Spinal cord (tissue), 10 donors: ENCODE measurements at places on chromosomes 4 and X.

DNA sequence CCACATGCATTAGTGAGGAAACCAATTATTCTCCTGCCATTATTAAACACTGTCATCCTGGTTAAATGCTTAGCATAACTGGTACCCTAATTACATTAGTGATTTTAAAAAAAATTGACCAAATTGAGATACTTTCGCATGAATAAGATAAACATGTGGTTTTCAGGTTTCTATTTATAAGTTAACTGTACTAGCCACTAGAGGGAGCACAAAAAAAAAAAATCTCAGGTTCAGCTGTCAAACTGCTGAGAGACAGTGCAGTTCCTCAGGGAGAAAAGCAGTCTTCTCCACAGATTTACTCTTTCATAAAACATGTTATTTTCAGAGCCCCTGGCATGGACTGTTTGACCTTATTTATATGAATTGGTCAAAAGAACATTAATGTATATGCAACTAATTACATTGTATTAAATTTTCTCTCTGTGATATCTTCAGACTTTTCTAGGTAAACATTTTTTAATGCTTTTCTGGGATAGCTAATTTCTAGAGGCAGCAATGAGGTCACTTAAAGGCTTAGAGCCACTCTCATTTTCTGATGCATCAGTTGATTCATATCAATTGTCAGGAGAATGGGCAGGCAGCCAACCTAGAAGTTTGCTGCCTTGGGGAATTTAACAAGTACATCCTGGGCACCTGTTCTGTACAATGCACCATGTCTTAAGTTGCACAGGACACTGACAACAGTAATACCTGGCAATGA is 167.5 kb downstream of the CDS1 start:
- peak; percentile 76 for DNase-seq

DNA sequence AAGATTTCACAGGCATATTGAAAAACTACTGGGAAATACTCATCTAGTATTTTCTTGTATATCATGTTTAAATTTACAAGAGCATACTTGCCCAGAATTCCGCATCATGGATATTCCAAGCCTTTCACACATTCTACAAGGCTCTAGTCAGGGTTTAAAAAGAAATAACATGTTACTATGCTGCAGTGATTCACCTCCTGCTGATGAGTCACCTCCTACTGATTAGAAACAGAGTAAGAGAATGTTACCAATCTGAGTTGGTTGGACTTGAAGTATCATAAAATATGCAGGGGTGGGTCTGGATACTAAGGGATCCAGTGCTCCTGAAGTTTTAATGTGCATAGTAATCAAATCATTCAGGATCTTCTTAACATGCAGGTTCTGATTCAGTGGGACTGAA is 192.0 kb upstream of the ANK2 start:
- DNase-seq, result no peak

DNA sequence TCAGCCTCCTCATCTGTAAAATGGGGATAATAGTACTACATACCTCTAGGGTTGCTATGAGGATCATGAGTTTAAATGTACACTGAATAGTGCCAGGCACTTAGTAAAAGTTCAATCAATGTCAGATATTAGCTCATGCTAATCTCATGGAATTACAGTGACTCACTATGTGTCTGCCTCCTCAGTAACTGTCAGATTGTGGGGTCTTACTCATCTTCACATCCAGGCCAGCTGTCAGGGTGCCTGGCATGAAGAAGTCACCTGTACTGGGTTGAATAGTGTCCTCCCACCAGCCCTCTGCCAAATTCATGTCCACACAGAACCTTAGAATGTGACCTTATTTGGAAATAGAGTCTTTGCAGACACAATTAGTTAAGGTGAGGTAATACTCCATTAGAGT is 54.3 kb upstream of the STIM2 start:
- DNase-seq, result no peak

- DNase-seq, result no peak
Observed at GRCh38 chr4:73692701-73693100, 47.7 kb upstream of the CXCL8 start.

- no peak for DNase-seq
Observed at GRCh38 chr4:76199664-76200211, 13.9 kb downstream of the SCARB2 start.

DNA sequence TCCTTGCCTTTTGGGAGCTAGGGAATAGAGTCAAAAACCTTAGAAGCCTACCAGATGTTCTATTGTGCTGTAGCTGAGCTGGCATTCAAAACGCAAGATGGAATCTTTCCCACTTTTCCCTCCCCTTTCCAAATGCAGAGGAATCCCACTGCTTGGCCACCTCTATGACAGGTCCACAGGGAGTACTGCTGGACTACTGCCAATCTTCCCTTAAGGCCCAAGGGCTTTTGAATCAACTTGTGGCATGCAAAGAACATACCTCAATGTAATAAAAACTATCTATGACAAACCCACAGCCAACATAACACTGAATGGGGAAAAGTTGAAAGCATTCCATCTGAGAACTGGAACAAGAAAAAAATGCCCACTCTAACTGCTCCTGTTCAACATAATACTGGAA is 139.2 kb upstream of the AGTR2 start:
- no peak for DNase-seq

GRCh38 chr4:92522356-92522755 is 218.6 kb downstream of the GRID2 start:
- DNase-seq, result no peak
